AG04450 (cell line): ENCODE measurements at places on chromosomes 5 and 9.

GRCh38 chr9:96158147-96158546, 143.8 kb downstream of the HSD17B3 start:
- no peak for DNase-seq

DNA sequence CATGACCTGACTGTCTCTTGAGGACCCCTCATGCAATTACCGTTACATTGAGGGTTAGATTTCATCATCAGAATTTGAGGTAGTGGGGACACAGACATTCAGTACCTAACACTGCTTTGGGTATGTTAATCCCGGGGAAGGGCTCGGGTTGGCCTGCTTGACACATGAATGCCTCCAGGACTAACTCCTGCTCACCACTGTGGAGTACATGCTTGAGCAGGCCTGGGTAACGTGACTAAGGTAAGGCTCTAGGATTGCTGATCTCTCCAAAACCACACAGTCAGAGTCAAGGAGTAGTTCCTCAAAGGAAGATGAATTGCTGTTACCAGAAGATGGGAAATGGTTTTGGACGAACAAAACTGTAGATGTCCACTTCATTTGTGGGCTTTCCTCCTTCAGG, 376.3 kb upstream of the ZNF462 start:
- DNase-seq, result no peak

GRCh38 chr5:74673011-74673790, 11.8 kb upstream of the HEXB start:
- DNase-seq, result no peak

DNA sequence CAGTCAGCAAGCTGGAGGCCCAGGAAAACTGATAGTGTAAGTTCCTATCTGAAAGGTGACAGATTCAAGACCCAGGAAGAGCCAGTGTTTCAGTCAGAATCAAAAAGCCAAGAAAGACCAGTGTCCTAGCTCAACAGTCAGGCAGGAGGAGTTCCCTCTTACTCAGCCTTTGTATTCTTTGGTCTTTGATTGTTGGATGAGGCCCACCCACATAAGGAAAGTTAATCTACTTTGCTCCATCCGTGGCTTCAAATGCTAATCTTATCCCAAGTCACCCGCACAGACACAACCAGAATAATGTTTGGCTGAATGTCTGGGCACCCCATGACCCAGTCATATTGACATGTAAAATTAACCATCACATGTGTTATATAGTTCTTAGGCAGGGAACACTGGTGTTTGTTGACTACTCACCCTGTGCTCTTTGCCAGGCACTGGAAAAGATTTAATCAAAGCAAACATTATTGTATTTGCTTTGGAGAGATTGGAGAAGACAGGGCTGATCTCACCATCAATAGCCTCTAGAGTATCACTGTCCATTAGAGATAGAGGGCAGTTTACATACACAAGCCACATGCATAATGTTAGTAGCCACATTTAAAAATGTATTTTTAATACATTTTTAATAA, 96.3 kb upstream of the KCNN2 start:
- DNase-seq, result no peak

- DNase-seq, result peak; percentile 54
Measured at GRCh38 chr9:5389109-5389732, 48.5 kb downstream of the PLGRKT start.

DNA sequence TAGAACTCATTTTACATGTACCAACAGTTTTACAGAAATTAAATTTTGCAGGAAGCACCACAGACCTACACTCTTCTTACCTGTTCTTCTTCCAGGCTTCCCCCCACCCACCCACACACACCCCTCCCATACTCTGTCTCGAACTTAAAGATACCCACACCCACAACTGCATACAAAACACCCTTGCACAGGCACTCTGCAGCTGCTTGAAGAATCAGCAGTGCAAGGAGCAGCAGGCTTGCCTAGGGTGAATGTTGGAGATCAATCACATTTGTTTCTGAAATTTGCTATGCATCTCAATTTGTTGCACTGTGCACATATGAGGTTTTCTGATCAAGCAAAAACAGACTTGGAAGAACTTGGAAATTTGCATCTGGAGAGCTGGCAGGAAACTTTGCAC, 77.5 kb upstream of the TGFBR1 start:
- no peak for DNase-seq

- DNase-seq, result no peak
Measured at GRCh38 chr9:115633104-115633503, 515.1 kb upstream of the TNC start.
